ENCODE measurements at places on chromosomes 4 and X.

GRCh38 chrX:50609796-50610195, 139.2 kb upstream of the DGKK start:
- no peak for DNase-seq

GRCh38 chr4:121096629-121097028, 24.3 kb upstream of the NDNF start:
- no peak for DNase-seq

DNA sequence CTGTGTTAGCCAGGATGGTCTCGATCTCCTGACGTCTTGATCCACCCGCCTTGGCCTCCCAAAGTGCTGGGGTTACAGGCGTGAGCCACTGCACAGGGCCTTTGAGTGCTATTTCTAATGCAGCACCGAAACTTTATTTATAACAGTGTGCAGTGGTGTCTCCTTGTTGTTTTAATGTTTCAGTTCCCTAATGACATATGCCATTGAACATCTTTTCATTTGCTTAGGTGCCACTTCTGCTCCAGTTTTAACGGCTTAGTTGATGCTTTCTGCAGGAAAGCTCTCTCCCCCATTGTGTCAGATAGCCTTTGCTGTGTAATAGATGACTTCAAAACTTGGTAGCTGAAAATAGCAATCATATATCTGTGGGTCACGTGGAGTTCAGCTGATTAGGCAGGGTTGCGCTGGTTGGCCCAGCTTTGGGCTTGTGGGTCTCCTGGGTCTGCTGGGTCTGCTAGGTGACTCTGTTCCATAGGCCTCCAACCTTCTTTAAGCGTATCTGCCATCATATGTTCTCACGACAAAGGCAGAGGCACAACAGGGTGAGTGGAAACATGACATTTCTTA, 76.4 kb upstream of the SHISA3 start:
- no peak for DNase-seq

DNA sequence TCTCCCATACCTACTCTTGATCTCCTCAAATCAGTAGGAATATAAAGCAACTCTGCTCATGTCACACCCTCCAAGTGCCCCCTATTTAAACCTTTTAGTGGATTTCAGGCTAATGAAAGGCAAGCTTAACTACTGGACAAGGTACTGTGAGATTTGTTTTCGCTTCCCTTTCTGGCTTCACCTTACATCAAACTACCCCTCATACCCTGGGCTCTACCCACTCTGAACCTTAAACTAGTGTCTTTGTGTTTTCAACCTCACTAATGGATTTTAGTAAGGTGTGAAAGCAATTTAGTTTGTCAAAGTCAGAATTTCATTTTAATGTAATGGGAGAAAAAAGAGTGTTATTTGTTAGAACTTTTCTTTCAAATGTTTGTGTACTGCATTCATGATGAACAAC, 291.7 kb downstream of the INPP4B start:
- DNase-seq, result no peak

DNA sequence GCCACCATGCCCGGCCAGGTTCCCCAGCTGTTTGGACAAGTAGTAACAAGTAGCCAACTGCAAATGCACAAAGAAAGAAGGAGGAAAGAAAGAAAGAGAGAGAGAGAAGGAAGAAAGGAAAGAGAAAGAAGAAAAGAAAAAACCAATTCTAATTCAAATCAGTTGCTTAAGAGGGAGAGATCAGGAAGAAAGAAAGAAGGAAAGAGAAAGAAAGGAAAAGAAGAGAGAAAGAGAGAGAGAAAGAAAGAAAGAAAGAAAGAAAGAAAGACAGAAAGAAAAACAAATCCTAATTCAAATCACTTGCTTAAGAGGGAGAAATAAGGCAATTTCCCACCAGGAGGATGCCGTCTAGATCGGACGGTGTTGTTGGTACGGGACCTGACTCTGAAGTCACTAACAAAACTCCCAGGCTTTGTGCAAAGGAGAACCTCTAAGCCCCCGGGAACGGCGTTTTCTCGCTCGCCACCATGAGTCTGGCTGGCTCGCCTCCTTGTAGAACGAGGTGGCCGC, 95.5 kb upstream of the PPP2R3B start:
- no peak for DNase-seq

- DNase-seq, result no peak
Measured at GRCh38 chr4:184313058-184313581, 95.4 kb upstream of the ENPP6 start.

GRCh38 chr4:95263960-95264359, 284.8 kb downstream of the UNC5C start:
- DNase-seq, result no peak

- DNase-seq, result no peak
Measured at GRCh38 chr4:108754327-108754726, 8.5 kb downstream of the ETNPPL start.

All from WTC11 (cell line).